Left lung (tissue), 14 donors: ENCODE measurements at places on chromosomes 12 and 14. TPM values are rescaled to one million over a fixed set of nuclear protein-coding genes. Genes with fewer than 3 reads are reported as not detected.
A peak's percentile ranks its signal among the peaks of the same experiment; 100 is the strongest.

DNA sequence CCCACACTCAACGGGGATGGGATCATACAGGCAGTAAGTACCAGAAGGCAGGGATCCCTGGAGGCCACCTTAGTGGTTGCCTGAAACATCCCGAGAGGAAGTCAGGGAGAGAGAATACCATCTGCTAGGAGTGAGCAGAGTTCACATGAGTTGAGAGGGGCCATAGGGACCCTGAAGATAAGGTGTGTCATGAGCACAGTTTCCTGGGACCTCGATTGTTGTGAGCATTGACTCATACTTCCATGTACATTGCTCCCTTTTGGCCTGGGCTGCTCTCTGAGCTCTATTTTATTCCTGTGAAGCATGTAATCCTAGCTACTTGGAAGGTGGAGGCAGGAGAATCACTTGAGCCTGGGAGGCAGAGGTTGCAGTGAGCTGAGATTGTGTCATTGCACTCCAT is 120.5 kb downstream of the TBC1D30 start:
- no peaks in the 10 kb centered on the region for H3K27me3 ChIP-seq
- H3K4me1 ChIP-seq = peaks cover 9% of the 10 kb centered on the region
- DNase-seq = no peak
- no peak overlapping the region for H3K4me3 ChIP-seq
- H3K27ac ChIP-seq = no peak overlapping the region
- H3K36me3 ChIP-seq = no peaks in the 10 kb centered on the region

GRCh38 chr14:92481811-92482555 is 31.6 kb upstream of the RIN3 start:
- H3K4me1 ChIP-seq = peaks cover 23% of the 10 kb centered on the region
- no peak overlapping the region for H3K27ac ChIP-seq
- H3K36me3 ChIP-seq = no peaks in the 10 kb centered on the region
- DNase-seq = no peak
- no peaks in the 10 kb centered on the region for H3K27me3 ChIP-seq

DNA sequence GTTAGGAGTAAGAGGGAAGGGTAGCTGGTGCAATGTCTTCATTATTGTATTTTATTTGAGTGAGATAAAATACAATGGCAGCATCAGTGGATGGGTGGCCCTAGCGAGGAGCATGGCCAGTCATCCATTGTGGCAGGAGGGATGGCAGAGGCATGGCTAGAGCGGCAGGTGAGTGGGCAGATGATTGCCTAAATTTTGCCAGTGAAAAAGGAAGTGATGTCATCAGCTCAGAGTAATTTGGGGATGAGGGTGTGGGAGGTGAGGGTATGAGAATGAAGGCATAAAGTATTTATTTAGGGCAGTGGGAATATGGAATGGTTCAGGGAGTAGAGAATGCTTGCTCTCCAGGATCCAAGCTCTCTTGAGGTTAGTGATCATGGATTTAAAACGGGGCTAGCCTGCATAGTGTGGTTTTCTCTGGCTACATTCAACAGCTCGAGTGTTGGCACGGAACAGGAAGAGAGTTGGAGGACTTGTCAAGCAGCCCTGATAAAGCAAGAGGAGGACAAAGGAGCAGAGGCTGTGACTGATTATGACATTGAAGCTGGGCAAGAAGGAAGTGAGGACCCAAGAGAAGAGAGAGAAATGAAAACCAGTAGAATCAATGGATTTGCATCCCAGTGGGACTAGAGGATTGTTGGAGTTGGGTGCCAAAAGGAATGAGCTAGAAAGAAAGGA is 18.7 kb upstream of the SERPINA6 start:
- no peak overlapping the region for H3K4me3 ChIP-seq
- H3K27me3 ChIP-seq = no peaks in the 10 kb centered on the region
- peak overlapping the region; percentile 49 for H3K27ac ChIP-seq
- H3K4me1 ChIP-seq = peaks cover 14% of the 10 kb centered on the region
- DNase-seq = peak; percentile 27
- H3K36me3 ChIP-seq = no peaks in the 10 kb centered on the region

- DNase-seq = peak; percentile 47
- H3K36me3 ChIP-seq = no peaks in the 10 kb centered on the region
- H3K4me1 ChIP-seq = no peaks in the 10 kb centered on the region
- no peak overlapping the region for H3K27ac ChIP-seq
- H3K4me3 ChIP-seq = no peak overlapping the region
These were observed 120.1 kb upstream of the FZD10 start for GRCh38 chr12:130041983-130042812.

DNA sequence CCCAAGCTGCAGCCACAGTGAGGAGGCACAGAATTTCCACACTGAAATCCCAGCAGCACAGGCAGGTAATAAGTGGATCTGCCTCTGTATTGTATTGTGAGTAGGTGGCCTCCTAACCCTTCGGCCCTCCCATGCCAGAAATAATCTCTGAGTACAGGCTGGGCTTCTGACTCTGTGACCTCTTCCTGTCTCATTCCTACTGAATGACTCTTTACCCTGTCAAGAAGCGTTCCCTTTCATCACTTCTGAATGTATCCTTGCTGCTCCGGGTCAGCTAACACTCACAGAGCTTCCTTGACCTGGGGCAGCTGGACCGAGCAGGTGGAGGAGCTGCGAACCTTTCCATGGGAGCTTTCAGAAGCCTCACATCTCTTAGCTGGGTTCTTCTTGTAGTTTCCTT is 119.6 kb downstream of the SLC8A3 start:
- H3K27me3 ChIP-seq = no peaks in the 10 kb centered on the region
- H3K4me3 ChIP-seq = no peak overlapping the region
- no peaks in the 10 kb centered on the region for H3K4me1 ChIP-seq
- DNase-seq = no peak

DNA sequence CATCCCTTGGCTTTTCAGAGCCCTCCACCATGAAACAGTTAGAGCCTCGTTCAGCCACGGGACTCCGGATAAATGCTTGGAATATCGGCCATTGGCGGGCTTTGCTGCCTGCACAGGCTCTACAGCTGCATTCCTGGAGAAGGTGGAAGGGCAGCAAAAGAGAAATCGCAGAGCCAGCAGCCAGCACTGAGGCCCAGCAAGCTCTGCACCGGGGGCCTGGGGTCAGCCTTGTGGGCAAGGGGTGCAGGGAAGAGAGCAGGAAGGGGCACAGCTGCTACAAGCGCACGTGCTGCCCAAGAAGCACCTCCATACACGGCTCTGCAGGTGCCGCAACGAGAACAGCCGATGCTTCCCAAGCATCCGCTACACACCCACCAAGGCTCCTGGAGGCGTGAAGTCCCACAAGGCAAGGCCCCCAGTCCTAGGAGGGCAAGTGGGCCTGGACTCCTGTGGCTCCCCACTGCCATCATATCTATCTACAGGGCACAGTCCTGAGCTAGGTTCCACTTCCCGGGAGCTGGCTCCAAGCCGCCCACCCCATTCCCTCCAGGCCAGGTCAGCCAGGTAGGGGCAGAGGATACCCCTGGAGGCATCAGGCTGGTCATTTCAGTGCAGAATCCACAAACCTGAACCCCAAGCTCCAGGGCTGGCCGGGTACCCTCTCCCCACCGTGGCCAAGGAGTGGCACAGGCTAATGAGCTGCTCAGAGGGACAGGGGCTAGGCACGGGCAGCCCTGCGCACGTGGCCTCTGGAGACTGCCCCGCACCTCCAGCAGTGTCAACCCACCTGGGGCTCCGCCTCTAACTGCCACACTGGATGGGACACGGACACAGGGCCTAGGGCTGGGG is 40.2 kb downstream of the CCNK start:
- H3K4me3 ChIP-seq = no peak overlapping the region
- DNase-seq = no peak
- no peaks in the 10 kb centered on the region for H3K36me3 ChIP-seq
- no peaks in the 10 kb centered on the region for H3K27me3 ChIP-seq
- H3K4me1 ChIP-seq = peaks cover 4% of the 10 kb centered on the region

DNA sequence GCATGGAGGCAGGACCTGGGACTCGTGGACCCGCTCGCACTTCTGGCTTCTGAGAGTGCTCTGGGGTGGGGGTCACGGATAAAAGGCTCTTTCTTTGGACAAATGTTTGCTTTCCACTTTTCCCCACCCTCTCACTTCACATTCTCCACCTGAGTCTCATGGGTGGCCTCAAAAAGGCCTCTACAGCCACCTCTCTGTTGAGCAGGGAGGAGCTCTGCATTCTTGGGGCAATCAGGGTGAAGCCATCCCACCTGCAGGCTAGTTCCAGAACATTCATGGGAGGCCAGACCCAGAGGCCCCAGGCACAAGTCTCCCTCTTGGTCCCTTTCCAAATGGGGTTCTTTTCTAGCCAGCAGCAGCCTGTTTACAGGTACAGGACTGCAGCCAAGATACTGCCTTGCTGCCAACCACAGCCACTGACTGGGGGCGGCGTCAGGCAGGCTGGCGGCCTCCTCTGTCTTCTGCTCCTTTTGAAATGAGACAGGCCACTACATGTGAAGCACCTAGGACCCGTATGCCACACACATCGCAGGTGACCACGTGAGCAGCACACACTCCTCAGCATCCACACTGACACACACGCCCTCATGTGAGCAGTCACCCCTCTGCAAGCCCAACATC is 18.2 kb upstream of the CEBPE start:
- H3K4me1 ChIP-seq = peaks cover 7% of the 10 kb centered on the region
- H3K27me3 ChIP-seq = no peaks in the 10 kb centered on the region
- H3K36me3 ChIP-seq = peaks cover 24% of the 10 kb centered on the region

DNA sequence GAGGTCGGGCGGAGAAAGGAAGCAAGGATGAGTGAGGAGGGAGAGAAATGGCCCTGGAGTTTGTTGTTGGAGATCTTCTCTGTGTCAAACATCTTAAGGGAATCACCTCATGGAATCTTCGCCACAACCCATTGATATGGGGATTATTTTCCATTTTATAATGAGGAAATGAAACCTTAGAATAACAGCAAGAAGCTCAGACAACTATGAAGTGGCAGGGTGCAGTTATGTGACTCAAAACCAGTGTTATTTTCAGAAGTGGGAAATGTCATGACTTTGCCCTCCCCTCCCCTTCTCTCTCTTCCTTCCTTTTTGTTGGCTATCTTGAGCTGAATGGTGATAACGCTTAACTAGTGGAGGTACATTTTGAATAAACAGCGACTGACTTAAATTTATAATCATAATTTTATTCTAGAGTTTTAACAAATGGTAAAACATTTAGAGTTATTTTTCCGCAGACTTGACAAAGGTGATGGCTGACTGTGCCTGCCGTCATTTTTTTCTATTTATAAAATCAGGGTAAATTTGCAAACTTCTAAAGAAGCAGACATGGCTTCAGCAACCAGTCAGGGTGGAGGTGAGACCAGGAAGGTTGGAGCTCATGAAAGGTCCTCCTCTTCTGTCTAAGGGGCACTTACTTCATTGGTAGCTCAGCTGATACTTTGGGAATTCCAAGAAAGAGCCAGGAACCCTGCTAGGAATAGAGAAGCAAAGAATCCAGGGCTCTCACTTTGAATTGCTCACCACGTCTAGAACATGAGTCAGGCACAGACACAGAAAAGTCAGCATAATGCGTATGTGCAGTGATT is 232.4 kb downstream of the RGS6 start:
- no peaks in the 10 kb centered on the region for H3K36me3 ChIP-seq
- H3K27me3 ChIP-seq = no peaks in the 10 kb centered on the region
- H3K27ac ChIP-seq = no peak overlapping the region
- H3K4me3 ChIP-seq = no peak overlapping the region
- no peaks in the 10 kb centered on the region for H3K4me1 ChIP-seq

DNA sequence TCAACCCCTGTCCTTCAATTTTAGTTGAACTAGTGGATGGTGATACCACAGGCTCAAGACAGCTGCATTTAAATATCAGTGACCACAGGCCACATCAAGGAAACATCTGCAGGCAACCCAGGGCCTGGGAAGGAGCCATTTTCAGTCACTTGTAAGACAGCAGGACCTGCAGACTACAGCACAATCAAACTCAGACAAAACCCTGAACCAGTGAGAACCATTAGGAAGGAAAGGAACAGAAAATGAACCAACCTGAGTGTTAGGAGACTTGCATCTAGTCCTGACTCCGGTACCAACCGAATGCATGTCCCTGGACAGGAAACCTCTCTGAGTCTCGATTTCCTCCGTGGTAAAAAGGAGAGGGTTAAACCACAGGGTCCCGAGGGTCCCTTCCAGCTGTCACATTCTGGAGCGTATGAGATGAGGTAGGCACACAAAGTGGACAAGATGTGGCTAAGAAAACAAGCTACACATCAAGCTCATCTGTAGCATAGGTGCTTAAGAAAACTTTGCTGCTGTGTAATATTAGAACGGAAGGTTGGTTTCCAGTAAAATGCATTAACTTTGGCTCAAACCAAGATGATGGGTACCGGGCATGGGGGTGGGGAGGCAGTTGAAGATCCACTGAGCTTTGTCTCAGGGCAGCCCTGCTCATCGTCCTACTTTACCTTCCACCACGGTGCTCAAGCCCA is 1.6 kb upstream of the CDKN1B start:
- H3K4me1 ChIP-seq = peaks cover 14% of the 10 kb centered on the region
- H3K36me3 ChIP-seq = no peaks in the 10 kb centered on the region
- H3K27me3 ChIP-seq = no peaks in the 10 kb centered on the region
- H3K27ac ChIP-seq = peak overlapping the region; percentile 100

DNA sequence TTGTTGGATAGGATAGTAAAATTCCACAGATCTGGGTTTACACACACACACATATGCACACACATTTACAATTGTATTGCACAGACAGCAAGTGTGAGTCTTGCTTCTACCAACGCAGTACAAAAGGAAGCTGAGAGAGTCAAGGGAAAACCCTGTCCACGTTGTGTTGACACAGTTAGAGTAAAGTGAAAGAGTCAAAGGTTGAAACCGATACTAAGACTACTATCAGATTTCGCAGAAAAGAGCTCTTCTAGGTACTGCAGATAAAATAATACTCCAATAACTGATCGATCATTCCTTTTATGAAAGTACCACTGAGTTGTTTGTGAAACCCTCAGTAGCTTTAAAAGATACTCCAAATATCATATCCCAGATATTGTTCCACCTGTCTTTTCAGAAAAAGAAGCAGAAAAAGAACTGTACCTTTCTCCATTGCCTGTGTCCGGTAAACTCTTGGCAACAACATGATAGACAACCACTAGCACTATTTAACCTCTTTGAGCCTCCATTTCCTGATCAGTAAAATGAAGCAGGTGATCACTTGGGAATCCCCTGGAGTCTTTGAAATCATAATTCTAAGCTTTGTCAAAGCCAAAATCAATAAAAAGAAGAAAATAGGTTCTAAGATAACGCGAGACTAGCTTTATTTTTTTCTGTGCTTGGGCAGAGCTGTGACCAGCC is 224.6 kb upstream of the FOXN3 start:
- no peaks in the 10 kb centered on the region for H3K4me1 ChIP-seq
- no peak overlapping the region for H3K27ac ChIP-seq
- H3K27me3 ChIP-seq = no peaks in the 10 kb centered on the region
- H3K4me3 ChIP-seq = no peak overlapping the region

ANO4 gene
- total RNA-seq = 2.0 TPM

TAS2R31 gene
- total RNA-seq = 2.1 TPM

SERPINA5 gene
- total RNA-seq = 3.2 TPM

NKX2-1 gene
- total RNA-seq = 251 TPM

IRAK3 gene
- total RNA-seq = 18.5 TPM

SLC7A8 gene
- 38.5 TPM for total RNA-seq

C12orf50 gene
- not detected for total RNA-seq

DCP1B gene
- total RNA-seq = 9.8 TPM

KCNC2 gene
- not detected for total RNA-seq

TPI1 gene
- 394 TPM for total RNA-seq

TAS2R10 gene
- 0.37 TPM for total RNA-seq

VCPKMT gene
- total RNA-seq = 9.3 TPM
